ENCODE measurements at places on chromosomes 16 and 17.
A peak's percentile ranks its signal among the peaks of the same experiment; 100 is the strongest.

- no peak for DNase-seq
These were observed 330.1 kb downstream of the CDH11 start for GRCh38 chr16:64791756-64792155.

DNA sequence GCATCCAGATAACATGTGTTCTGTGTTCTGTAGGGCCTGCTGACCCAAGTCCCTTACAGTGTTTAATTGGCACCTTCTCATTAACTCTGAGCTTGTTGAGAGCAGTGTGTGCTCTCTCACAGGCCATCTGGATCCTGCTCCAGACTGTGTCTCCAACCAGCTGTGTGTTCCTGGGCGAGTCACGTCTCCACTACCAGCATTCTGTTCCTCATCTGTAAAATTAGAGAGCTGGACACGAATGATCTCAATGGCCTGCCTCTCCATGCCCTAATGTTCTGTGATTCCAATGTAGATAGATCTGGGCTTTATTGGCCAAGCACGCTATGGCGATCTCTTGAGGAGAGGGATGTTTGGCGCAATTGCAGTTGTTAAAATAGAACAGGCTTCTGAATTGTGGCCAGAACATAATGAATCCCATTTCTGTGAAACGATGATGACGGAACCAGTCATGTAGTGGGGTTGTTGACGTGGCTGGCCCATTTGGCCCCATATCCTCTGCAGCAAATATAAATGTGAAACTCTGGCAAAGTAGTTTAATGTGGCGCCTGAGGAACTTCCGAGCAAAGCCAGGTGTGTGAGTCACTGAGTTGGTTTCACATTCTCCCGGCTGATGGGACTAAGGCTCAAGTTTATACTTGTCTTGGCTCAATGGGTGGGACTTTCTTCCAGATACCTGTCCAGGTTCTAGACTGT, 22.2 kb downstream of the TBX4 start:
- DNase-seq = no peak

DNA sequence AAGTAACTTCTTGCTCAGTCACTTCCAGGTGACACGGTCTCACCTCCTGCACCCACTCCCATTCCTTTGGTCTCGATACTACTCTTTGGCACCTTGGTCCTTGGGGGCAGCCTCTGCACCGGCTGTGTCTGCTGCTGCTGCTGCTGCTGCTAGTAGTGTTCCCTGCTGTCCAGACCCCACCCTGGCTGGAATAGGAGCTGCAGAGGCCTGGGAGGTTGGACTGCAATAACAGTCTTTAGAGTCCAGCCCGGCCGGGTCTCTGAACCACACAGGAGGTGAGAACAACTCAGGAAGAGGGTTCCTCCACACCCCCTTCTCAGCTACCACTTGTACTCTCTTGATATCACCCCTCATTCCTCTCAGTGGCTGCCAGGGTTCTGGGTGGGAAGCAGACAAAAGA, 231.1 kb upstream of the NLRP1 start:
- DNase-seq = no peak

DNA sequence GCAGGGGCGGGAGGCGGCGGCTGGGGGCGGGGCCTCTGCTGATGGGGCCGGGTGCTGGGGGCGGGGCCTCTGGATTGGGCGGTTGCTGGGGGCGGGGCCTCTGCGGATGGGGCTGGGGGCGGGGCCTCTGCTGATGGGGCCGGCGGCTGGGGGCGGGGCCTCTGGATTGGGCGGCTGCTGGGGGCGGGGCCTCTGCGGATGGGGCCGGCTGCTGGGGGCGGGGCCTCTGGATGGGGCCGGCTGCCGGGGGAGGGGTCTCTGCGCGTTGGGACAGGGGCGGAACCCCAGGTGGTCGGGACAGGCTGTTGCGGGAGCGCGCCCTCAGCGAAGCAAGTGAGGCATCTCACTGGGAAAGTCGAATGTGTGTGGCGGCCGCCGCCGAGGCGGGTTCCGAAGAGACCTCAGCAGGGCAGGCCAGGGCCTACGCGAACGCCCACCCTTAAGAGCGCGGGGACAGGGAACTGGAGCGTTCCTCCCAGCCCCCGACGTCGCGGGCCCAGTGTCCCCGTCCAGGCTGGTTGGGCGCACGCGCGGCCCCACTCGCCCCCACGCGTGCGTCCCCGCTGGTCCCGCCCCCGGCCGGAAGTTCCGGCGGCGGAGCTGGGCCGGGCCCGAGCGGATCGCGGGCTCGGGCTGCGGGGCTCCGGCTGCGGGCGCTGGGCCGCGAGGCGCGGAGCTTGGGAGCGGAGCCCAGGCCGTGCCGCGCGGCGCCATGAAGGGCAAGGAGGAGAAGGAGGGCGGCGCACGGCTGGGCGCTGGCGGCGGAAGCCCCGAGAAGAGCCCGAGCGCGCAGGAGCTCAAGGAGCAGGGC, at the start of gene STUB1:
STUB1 (plus strand) TSS at position 597 of the 811 bp plus-strand sequence; CDS start at position 713, 116 bp downstream.
- DNase-seq = peak; percentile 91

GRCh38 chr16:57863434-57864160, 61.3 kb upstream of the KIFC3 start:
- DNase-seq = peak; percentile 66
